ENCODE measurements at places on chromosomes 11 and 22.

GRCh38 chr11:82046778-82047177 lies 686.9 kb downstream of the FAM181B start:
- no peak for DNase-seq

GRCh38 chr22:38107692-38108515 lies 2.6 kb downstream of the BAIAP2L2 start:
- no peak for DNase-seq

- DNase-seq: no peak
Observed at GRCh38 chr22:19499880-19500242, 20.1 kb downstream of the CDC45 start.

DNA sequence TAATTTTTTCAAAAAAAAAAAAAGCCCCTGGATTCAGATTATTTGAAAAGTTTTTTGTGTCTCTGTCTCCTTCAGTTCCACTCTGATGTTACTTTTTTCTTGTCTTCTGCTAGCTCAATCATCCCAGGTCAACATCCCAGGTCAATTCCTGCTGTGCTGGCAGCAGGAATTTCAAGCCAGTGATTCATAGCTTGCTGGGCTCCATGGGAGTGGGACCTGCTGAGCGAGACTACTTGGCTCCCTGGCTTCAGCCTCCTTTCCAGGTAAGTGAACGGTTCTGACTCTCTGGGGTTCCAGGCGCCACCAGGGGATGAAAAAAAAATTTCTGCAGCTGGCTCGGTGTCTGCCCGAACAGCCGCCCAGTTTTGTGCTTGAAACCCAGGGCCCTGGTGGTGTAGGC lies 31.4 kb downstream of the PLAAT5 start:
- DNase-seq: no peak

- no peak for DNase-seq
Observed at GRCh38 chr11:117910941-117911655, 18.1 kb downstream of the TMPRSS13 start.

DNA sequence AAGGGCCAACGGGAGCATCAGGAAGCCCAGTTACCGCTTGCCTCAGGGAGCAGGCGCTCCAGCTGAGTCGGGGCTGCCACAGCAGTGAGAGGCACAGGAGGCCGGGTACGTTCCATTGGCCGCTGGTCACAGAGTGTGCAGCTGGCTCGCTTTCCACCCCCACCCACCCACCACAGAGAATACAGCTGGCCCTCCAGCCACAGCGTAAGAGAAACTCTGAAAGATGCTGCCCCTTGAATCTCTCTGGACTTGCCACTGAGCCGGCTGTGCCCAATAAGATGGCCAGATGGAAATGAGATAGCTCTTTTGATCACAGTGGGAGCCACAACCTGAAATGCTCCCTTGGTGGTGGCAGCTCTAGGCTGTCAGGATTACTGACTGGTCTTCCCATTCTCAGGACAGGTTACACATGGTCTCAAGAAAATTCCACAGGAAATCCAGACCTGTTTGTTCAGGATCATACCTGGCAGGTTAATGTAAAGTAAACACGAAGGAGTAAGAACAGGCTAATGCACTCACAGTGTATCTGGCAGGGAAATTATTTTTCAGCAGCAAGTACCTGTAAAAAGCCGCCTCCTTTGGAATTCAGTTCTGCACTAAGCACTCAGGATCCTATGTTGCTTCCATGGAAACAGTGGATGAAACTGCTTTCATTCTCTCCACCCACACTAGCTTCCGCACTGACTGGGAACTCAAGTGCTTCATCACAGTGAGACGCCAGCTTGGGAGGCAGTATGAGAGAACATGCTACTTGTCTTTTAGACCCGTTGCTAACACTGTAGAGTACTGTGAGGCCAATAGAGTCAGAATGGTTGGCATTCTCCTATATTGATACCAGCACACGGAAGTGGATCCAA lies 16.5 kb downstream of the SIAE start:
- no peak for DNase-seq

GRCh38 chr11:130159657-130160497 lies at the start of gene ST14:
Gene ST14, plus strand, starts transcription at chr11:130159782. Its CDS starts 198 bp downstream, at chr11:130159980.
- DNase-seq: no peak

- DNase-seq: no peak
Observed at GRCh38 chr11:4061700-4062099, 32.9 kb upstream of the RRM1 start.

DNA sequence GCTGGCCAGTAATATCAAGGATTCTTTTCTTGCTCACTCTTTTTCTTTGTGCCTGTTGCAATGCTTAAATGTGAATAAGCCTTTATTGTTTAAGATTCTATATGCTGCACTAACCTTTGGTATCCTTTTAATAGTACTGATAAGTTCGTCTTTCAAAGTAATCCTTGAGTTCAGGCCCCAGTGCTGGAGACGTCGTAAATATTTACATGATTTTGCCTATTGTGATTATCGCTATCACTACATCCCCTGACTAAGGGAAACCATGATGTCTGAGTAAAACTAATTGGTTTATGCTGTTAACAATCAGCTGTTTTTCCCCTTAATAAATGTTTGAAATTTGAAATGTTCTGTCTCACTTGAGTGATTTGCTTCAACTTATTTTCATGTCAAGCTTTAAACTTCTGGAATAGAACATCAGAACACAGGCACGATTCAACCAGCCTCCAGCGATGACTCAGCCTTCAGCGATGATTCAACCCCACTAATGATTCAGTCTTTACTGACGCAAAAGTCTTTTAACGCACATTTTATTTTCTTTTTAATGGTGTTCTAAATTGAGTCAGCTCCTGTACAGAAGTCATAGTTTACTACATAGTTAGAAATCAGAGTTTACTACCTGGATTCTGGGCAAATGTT lies 3.9 kb downstream of the HTATIP2 start:
- no peak for DNase-seq

DNA sequence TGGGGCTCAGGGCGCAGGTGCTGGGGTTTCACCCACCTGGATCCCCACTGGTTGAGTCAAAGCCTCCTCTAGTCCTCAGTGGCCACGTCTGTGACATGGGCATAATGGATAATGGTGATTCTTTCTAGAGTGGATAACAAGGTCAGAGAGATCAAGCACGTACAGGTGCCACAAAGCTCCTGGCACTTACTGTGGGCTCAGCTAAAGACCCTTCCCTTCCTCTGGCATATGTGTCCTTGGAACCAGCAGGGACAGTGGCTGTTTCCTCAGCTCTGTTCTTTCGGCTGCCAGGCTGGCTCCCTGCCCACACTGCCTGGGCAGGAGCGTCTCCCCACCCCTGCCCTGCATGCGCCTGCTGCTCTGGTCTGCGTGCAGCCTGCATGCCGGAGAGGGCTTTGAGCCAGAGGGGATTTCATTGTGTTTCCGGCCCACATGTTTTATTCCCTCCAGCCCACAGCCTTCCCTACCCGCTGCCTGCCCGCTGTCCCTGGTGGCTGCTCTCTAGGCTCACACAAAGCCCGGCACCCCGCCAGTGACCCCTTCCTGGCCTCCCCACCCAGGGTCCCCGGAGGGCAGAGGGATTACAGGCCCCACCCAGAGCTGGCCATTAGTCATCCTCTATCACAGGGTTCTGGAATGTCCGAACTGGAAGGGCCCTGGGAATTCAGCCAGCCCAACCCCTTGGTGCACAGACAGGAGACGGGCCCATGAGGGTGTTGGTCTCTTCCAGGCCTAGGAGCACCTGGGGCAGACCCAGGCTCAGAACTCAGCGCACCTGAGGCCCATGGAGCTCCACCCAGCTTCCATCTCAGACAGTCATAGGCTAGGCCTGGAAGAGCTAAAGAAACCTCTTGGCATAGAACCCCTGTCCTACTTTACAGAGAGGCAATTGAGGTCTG lies 55.3 kb upstream of the GCAT start:
- no peak for DNase-seq

GRCh38 chr22:43432883-43433415 lies 21.1 kb downstream of the MPPED1 start:
- no peak for DNase-seq

DNA sequence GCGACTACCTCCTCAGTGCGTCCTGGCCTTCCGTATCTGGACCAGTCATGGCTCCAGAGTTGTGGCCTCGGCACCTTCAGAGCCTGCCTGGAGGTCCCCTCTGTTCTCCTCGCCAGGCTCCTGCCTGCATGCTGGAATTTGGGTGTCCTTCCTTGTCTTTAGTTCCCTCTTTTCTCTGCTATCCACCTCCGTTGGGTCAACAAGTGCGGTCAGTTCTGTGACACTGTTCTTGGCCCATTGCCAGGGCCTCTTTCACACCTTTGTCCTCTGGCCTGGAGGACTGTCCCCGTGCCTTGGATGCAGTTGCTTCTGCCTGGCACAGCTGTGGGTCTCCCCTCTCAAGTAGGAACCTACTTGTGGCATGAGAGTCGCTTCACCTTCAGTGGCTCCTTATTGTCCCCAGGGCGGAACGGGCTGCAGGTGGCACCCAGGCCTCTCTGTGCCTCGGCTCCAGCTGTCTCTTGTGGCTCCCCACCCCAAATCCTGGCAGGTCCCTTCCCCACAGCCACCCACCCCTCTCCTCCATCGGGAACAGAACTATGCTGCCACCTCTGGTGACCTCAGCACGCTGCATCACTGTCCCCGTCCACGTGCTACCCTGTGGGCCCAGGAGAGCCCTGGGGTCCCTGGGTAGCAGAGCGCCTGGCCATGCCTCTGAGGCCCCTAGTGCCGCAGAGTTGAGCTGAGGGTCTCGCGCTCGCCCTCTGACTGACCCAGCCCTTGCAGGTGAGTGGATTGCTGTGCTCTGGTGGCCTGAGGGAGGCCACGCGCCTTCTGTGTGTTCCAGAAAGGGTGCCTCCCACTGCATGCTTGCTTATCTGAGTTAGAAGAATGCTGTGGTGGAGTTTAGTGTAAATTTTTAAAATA lies 4.7 kb downstream of the DGCR8 start:
- no peak for DNase-seq

DNA sequence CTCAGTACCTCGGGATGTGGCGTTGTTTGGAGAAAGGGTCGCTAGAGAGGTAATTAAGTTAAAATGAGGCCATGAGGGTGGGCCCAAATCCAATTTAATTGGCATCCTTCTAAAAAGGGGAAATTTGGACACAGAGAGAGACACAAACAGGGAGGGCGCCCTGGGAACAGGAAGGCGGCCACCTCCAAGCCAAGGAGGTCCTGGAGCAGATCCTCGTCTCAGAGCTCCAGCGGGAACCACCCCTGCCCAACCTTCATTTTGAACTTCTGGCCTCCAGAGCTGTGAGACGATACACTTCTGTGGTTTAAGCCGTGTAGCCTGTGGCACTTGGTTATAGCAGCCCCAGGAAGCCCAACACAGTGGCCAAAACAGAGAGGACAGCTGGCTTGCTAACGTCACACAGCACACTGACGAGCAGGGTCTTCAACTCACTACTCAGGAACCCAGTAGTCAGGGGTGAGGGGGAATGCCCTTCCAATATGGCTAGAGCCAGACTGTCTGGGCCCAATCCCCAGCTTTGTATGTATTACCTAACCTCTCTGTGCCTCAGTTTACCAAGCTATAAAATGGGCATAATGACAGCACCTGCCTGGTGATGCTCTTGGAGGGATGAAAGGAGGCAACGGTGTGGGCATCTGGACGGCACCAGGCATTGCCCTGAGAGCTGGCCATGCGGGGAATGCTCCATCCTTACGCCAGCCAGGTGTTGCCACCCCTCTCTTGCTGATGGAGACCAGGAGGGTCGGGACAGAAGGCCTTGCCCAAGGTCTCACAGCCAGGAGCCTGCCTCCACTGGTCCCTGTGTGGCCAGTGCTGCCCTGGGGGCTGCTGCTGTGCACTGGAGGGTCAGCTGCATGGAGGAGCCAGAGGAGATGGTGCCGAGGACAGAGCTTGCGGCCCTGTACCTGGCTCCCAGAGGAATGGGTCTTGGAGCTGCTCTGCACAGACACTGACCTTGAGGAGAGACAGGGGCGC lies 53.3 kb upstream of the LINC01488 start:
- no peak for DNase-seq

GRCh38 chr22:36928786-36929535 lies 15.5 kb downstream of the CSF2RB start:
- no peak for DNase-seq

GRCh38 chr11:60345489-60345888 lies 18.4 kb downstream of the MS4A6E start:
- DNase-seq: no peak

DNA sequence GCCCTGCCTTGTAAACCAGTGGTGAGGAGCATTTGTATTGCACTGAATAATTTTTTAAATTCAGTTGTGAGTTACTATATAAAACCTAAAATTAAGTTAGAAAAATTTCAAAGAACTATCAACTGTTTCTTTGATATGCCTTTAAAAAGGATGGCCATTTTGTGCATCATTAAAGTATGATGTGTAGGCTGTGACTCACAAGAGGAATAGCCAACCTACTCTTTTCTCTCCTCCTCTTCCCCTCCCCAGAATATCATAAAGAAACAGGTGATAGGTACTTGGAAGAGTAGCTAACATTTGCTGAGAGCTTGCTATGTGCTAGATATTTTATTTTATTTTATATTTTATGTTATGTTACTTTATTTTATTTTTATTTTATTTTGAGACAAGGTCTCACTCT lies 10.6 kb upstream of the PIK3C2A start:
- DNase-seq: no peak

GRCh38 chr11:8375932-8376331 lies 112.3 kb upstream of the LMO1 start:
- no peak for DNase-seq

DNA sequence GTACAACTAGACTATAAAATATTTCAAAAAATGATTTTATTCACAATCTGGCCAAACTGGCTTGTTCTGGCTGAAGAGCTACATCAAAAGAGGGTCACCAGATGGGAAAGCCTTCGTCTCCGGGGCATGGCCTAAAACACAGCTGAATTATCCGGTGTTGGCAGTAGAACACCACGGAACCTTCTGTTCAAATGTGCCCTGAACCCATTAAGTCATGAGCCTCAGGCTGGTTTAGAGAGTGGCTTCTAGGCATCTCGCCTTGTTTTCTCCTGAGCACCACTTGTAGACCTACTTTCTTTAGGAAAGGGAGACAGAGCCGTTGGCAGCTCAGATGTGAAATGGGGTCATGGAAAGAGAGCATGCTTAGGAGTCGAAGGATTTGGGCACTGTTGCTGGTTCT lies 890.2 kb downstream of the NTM start:
- DNase-seq: no peak

DNA sequence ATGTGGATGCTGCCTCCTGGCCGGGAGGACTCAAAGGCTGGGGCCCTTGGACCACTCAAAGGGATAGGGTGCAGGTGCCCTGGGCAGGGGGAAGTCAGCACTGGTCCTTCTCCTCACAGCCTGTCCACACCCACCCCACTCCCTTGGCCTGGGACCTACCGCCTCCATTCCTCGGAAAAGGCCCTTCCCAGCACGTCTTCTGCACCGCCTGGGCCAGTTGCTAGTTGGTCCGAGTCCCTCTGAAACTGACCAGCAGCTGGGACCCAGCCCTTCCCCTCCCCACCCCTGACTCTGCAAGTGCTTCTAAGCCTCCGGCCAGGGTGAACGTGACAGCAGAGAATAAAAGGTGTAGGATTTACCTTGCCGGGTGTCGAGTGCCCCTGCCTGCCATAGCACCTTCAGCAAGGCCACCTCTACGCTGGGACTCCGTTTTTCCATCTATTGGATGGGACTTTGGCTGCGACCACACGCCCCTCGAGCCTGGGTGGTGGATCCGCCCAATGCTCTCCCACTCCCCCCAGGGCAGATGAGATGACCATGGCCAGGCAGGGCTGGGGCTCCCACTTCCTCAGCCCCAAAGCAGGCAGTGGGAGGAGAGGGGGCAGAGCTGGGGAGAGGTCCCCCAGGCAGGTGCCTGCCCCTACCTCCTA lies 37.3 kb downstream of the OSBPL5 start:
- DNase-seq: no peak

GRCh38 chr22:21012446-21013407 lies 2.2 kb upstream of the P2RX6 start:
- DNase-seq: no peak
